ENCODE measurements at places on chromosomes 4 and X.

GRCh38 chrX:46819136-46819535 lies 17.7 kb upstream of the RP2 start:
- DNase-seq, result no peak

GRCh38 chr4:16550531-16550930 lies 324.3 kb upstream of the TAPT1 start:
- DNase-seq, result no peak

GRCh38 chrX:48468247-48468671 lies 1.8 kb downstream of the SLC38A5 start:
- no peak for DNase-seq

DNA sequence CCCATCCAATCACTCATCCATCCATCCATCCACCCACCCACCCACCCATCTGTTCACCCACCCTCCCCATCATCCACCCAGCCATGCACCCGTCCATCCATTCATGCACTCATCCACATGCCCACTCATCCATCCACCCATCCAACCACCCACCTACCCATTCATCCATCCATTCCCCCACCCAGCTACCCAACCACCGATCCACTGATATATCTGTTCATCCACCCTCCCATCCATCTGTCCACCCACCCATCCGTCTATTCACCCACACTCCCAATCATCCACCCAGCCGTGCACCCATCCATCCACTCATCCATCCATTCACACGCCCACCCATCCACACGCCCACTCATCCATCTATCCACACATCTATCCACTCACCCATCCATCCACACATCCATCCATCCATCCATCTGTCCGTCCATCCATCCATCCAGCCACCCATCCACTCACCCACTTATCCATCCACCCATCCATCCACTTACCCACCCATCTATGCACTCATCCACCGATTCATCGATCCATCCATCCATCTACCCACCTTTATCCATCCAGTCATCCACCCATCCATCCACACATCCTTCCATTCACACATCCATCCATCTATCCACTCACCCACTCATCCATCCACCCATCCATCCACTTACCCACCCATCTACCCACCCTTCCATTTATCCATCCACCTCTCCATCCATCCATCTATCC lies 28.4 kb downstream of the ASMTL start:
- DNase-seq, result no peak

DNA sequence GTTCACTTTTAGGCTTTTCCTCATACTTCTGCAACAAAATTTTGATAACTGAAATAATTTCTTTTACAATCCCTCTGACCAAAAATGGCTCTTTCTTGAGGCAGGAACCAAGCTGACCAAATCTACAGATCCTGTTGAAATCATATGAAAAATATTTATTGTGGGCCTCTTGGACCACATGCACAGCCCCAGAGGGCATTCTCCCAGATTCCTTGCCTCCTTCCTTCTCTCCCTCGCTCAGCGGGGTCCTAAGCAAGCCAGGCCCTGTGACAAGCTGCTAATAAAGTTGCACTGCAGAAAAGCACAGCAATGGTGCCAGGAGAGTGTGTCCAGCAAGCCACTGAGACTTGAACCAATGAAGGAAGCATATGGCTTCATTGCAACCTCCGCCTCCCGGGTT lies 40.7 kb downstream of the PRDM5 start:
- DNase-seq, result no peak

GRCh38 chr4:10456595-10457254 lies 501 bp downstream of the ZNF518B start:
- peak; percentile 64 for DNase-seq

DNA sequence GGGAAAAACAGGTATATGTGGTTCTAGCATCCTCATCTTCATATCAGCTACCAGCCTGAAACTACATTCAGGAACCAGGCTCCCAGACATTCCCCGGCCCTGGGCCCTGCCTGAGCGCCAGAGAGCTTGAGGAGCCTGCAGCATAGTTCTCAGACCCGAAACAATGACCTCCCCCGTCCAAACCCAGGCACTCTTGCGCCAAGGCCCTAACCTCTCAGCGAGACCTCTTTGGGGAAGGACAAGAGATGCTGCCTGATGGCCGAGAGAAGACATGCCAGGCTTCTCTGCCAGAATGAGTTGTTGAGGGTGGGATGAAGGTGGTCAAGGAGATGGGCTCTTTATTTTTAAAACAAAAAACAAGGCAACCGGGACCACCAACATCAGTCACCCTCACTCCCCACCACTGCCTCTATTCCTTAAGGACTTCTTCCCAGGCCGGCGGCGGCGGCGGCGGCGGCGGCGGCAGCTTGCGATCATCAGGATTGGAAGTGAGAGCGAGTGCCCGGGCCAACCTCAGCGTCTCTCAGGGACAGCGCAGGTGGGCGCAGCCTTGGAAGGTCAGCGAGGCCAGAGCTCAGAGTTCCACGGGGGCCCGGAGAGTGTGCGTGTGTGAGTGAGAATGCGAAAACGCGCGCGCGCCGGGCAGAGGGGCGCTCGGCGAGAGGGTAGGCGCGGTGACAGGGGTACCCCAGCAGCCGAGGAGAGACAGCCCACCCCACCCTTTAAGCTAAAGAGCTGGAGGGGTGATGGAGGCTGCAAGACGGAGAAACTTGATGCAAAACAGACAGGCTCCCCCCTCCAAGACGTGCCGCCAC lies 601 bp downstream of the INPP4B start:
- peak; percentile 28 for DNase-seq

- DNase-seq, result peak; percentile 2
These were observed 288.1 kb downstream of the SH3BGRL start for GRCh38 chrX:81489987-81490386.

- no peak for DNase-seq
These were observed 261.8 kb downstream of the DCTD start for GRCh38 chr4:182655340-182655739.

- DNase-seq, result peak; percentile 33
These were observed 117.5 kb upstream of the VCX2 start for GRCh38 chrX:8288590-8288989.

- no peak for DNase-seq
These were observed 37.5 kb downstream of the HERC3 start for GRCh38 chr4:88629826-88630225.

DNA sequence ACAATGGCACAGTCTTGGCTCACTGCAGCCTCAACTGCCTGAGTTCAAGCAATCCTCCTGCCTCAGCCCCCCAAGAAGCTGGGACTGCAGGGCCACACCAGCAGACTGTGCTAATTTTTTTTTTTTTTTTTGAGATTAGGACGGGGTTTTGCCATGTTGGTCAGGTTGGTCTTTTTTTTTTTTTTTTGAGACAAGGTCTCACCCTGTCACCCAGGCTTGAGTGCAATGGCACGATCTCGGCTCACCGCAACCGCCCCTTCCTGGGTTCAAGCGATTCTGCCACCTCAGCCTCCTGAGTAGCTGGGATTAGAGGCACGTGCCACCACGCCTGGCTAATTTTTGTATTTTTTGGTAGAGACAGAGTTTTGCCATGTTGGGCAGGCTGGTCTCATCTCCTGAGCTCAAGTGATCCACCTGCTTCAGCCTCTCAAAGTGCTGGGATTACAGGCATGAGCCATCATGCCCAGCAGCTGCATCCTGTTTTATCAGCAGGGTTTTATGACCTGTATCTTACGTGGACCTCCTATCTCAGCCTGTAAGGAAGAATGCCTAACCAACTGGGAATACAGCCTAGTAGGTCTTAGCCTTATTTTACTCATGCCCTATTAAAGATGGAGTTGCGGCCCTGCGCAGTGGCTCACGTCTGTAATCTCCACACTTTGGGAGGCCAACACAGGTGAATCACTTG lies 13.2 kb upstream of the MRPL1 start:
- DNase-seq, result no peak

- DNase-seq, result no peak
These were observed 381.1 kb upstream of the MAD2L1 start for GRCh38 chr4:120447774-120448173.

GRCh38 chr4:47659342-47659741 lies 174.3 kb downstream of the ATP10D start:
- DNase-seq, result no peak

DNA sequence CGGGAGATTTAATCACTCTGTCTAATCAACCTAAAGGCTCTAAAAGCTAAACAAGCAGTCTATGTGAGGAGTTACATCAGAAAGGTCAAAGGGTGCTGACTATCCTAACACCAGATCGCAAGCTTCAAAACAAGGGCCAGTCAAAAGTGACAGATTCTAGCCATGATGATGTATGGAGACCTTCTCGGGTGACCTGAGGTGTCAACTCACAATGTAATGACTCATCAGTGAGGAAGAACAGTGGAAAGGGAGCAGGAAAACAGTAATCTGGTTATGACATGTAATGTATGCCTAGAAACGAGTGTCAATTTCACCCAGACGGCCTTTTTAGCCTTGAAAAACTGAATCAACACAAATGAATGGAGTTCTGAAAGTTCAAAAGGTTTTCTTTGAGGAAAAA lies 375.3 kb downstream of the IDS start:
- no peak for DNase-seq

DNA sequence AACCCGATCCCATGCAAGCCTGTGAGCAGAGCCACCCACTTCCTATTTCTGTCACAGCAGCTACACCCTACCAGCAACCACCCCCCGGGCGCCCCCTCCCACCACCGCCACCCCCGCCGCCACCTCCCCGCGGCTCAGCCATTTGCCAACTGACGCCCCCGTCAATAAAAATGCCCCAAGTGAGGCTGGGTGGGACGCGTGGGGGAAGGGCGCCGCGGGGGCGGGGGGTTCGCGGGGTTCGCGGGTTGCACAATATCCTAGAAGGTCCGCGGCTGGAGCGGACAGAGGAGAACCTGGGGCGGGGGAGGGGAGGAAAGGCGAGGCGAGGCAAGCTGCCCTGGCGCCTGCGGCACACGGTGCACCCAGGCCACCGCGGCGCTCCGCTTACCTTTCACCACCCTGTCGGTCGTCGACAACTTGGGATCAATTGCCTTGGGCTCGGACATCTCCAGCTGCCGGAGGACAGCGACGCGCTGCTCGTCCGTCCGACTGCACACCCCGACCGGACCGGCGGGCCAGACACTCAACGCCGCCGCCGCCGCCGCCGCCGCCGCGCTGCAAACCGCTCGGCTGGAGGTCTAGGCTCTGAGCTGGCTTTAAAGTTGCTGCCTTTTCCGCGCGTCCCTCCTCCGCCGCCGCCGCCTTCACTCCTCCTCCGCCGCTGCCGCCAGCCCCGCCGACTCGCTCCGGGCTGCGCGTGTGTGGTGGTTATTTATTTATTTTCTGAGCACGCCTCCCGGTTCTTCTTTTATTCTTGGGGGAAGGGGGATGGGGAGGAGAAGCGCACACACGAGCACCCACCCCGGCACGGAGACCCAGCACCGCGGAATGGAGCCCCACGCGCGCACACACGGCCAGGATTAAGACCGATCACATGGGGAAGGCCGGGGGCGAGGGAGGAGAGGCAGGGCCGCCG lies 717 bp downstream of the PPP3CA start:
- peak; percentile 62 for DNase-seq

DNA sequence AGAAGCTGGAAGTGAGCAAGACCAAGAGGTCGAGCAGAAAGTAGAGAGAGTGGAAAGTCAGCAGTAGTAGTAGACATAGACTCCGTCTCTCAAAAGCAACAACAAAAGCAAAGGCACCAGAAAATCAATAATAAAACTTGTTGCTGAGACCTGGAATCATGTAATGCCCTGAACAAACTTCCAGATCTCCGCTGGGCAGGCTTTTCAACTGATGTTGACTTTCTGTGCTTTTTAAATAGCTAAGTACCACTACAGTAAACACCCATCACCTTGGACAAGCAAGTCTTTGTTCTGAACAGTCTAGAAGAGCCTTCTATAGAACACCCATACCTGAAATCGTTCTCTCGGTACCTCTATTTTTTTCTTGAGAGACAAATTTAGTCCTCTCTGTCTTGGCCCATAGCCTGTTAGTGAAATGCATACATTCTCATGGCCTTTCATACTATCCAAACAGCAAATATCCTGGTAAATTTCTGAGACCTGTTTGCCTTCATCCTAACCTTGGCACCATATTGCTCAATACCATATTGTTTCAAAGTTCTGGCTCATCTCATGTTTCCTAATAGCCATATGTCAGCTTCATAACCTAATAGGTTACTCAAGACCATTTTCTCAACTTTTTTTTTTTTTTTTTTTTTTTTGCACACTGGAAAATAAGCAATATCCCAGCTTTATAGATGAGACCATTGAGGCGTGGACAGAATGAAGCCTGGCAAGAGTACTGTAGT lies 200.6 kb upstream of the RBPJ start:
- no peak for DNase-seq

GRCh38 chr4:40957281-40957680 lies 207.5 kb downstream of the NSUN7 start:
- DNase-seq, result no peak

- DNase-seq, result no peak
These were observed 557 bp upstream of the USP38 start for GRCh38 chr4:143184217-143184502.

DNA sequence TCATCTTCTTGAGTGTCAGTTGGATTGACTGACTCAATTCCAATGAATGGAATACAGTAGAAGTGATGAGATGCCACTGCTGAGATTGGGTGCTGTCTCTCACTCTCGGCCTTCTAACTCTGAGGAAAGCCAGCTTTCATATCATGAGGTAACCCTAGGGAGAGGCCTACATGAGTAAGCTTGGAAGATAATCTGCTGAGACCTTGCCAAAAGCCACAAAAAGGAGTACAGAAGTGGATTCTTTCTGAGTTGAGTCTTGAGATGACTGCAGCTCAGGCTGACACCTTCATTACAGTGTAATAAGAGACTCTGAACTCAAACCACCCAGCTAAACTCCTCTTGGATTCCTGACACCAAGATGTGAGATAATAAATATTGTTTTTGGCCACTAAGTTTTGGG lies 537.4 kb upstream of the MAGEB18 start:
- no peak for DNase-seq

DNA sequence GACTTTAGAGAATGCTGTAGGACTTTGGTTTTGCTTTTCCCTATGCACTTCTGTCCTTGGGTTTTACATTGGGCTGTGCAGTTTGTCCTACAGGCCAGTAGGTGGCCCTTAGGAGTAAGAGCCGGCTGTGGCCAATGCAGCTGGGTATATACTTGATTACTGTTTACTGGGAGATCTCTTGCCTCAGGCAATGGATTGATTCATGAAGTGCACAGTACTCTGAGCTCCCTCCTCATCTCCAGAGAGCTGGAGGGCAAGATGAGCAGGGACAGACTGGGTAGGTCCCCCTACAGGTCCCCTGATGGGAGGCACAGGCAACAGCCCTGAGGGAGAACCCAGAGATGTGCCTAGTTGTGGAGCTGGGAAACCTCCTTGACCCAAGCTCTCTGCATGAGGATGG lies 103.8 kb upstream of the QRFPR start:
- peak; percentile 76 for DNase-seq

DNA sequence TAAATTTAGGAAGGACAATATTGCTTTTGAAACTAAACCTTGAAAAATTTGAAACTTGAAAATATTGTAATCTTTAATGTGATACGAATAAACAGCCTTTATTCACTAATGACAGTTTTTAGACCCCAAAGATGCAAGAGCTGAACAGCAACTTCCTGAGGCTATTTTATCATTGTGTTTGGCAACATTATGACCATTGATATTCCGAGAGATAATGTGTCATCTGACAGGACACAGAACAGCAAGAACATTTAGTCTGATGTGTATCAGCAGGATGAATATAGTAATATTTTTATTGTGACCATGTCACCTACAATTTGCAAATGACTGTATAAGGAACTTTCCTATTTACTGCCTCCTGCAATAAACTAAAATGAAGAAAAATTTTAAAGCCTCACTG lies 316.0 kb downstream of the ADAM29 start:
- no peak for DNase-seq

- peak; percentile 46 for DNase-seq
These were observed 935.5 kb downstream of the ADGRL3 start for GRCh38 chr4:62135565-62136156.

- DNase-seq, result peak; percentile 53
These were observed 30.2 kb upstream of the NKX6-1 start for GRCh38 chr4:84529169-84529751.

All from ELR (cell line).